ENCODE measurements at places on chromosomes 16 and 17.

GRCh38 chr17:15261802-15262290, 3.3 kb downstream of the PMP22 start:
- DNase-seq, result peak; percentile 44

DNA sequence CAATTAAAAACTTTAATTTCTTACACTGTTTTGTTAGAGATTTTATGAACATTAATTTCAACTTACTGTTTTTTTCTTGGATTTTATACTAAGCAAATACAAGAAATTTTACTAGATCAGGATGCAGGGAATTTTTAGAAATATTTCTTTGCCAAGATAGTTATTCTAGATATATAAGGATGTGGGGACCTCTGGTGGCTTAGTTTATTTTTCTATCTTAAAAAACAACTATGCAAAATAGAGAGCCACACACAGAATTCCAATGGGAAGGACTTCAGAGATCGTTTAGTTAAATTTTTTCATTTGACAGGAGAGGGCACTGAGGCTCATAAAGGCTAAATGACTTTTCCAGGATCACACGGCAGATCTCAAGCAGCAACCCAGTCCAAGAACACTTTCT, 23.0 kb upstream of the CAPNS2 start:
- DNase-seq, result peak; percentile 34

- DNase-seq, result peak; percentile 69
These were observed 87.8 kb upstream of the NOL11 start for GRCh38 chr17:67629971-67630320.

- no peak for DNase-seq
These were observed 237.3 kb upstream of the TNRC6C start for GRCh38 chr17:77720946-77721845.

DNA sequence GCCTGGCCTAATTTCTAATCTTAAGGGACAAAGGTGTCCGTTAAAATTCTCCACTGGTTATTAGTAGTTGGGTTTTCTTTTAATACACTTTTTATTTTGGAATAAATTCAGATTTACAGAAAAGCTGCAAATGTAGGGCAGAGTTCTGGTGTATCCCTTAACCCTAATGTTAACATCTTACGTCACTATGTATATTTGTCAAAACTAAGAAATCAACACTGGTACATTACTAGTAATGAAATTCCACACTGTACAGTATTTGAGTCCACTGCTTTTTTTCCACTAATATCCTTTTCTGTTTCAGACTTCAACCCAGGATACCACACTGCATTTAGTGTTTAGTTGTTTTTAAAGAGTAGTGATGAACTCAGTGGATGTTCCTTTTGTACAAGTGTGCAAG, 18.7 kb upstream of the KPNA2 start:
- no peak for DNase-seq

GRCh38 chr16:3876695-3877094, 3.8 kb downstream of the CREBBP start:
- DNase-seq, result peak; percentile 26

DNA sequence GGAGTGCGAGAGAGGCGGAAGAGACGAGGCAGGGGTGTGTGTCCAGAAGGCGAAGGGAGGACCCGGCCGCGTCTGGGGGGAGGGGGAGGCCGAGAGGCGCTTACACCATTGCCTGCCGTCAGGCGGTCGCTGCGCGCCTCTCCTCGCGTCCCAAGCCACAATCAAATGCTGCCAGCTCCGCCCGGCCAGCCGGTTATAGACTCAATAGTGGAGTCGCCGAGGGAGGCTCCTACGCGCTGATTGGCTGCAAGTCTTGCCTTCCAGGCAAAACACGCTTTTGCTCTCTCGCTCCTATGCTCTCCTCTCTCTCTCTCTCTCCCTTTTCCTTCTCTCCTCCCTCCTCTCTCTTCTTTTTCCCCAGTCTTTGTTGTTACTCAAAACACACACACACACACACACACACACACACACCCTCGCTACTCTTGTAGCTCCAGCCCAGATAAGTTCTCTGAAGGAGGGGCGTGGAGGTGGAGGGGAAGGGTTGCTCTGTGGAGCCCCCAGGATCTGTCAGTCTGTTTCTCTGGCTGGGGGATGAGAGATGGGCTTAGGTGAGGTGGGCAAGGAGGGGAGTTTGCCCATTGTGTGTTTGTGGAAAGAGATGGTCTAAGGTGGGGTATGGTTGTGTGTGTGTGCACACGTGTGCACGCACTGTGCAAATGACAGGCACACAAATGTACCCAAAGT, at the start of gene DLX3:
Gene DLX3, minus strand, starts transcription at position 170 of the 684 bp plus-strand sequence. CDS start 226 bp downstream, outside the sequence.
- peak; percentile 75 for DNase-seq

DNA sequence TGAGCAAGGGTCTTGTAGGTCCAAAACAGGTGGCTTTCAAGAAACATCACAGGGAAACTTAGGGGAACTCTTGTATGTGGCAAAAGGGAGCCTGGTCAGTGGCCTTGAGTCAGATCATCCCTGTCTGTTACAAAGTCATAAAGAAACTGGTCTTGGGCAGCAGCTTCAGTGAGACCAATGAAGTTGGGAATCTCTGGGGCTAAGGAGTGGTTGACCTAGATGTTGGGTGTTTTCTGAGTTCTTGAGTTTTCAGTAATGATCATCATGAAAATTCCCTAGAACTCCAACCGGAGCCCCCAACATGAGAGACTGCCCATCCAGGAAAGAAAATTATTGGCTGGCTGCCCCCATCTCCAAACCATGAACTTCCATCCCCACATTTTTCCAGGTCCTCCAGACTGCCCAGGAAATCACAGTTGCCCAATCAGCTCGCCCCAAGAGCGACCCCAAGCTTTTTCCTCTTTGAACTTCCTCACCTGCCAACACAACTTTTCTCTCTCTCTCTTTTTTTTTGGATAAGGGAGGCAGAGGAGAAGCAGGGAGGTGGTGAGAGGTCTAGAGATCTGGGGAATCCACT, 3.9 kb downstream of the CCR7 start:
- no peak for DNase-seq

DNA sequence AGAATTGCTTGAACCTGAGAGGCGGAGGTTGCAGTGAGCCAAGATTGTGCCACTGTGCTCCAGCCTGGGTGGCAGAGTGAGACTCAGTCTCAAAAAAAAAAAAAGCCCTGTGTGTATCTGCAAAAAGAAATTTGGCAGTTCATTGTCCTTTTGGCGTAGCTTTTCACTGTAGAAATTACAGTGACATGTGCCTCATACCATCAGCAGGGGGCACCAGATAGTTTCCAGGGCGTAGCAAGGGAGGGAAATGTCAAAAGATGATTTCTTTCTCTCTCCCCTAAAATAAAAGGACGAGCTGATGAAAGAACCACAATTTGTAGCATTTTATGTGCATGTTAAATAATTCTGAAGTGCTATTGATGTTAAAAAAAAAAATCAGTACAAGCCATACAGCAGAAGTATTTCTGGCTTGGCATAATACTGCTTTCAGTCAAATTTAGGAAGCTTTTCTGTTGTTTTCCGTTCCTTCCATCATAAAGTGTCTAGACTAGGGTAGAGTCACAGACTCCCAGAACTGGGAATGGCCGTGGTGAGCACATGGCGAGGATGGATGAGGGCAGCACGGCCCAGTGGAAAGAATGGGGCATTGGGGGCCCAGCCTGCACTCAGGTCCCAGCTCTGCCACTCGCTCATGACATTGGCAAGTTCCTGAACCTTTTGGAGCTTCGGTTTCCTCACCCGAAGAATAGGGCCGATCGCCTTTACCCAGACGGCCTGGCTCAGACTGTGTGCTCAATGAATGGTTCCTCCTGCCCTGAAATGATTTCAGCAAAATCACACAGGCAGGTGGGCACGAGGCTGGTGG, 59.8 kb upstream of the RPH3AL start:
- DNase-seq, result peak; percentile 58

GRCh38 chr16:3652373-3653195, 1.9 kb upstream of the DNASE1 start:
- DNase-seq, result no peak

- no peak for DNase-seq
These were observed 4.7 kb downstream of the C1QTNF1 start for GRCh38 chr17:79028496-79029326.

GRCh38 chr17:56142781-56143180, 10.5 kb upstream of the ANKFN1 start:
- no peak for DNase-seq

- DNase-seq, result no peak
These were observed 140.9 kb downstream of the PMP22 start for GRCh38 chr17:15124264-15124595.

DNA sequence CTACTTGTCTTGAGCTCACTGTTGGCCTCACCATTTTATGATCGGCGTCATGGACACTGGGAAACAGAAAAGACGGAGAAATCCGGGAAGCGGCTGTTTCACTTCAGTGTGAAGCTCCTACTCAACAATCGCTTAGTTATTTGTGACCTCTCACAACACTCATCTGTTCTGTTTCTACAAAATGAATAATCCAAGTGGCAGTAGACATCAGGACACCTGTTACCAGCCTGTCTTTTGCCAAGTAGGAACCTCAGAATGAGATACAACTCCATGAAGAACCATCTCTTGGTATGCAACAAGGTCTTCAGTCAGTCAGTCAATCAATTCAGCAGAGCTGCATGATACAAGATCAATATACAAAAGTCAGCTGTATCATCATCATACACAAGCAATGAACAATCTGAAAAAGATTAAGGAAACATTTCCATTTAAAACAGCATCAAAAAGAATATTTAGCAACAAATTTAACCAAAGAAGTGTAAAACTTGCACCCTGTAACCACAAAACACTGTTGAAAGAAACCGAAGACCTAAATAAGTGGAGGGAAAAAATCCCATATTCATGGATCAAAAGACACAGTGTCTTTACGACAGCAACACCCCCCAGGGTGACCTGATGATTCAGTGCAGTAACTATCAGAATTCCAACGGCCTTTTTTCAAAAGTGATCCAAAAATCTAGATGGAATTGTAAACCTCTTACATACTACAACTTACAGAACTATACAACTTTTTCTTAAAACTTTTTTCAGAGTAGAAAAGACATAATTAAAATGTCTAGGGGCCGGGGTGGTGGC, 63.4 kb downstream of the ANKRD11 start:
- DNase-seq, result peak; percentile 29

- no peak for DNase-seq
These were observed 70.5 kb downstream of the SOX9 start for GRCh38 chr17:72191356-72191755.

DNA sequence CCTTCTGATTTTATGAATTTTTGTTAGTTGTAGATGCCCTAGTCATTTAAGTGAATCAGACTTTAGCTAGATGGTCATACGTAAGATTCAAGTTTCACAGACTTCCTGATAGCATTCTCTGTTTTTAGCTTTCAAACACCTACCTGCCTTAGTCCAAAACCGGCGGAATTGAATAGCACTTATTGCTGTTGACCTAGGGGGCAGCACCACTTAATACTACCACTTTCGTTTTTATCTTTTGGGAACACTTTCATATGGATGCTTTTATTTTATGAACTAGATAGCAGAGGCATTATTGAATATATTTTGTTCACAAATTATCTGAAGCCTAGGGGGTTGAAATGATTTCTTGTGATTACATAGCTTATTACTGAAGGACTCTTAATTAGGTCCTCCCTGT, 31.5 kb downstream of the TADA2A start:
- no peak for DNase-seq

GRCh38 chr17:58630883-58631522, 60.8 kb downstream of the TEX14 start:
- DNase-seq, result no peak

- peak; percentile 50 for DNase-seq
These were observed 265.9 kb upstream of the SALL1 start for GRCh38 chr16:51416926-51417325.

DNA sequence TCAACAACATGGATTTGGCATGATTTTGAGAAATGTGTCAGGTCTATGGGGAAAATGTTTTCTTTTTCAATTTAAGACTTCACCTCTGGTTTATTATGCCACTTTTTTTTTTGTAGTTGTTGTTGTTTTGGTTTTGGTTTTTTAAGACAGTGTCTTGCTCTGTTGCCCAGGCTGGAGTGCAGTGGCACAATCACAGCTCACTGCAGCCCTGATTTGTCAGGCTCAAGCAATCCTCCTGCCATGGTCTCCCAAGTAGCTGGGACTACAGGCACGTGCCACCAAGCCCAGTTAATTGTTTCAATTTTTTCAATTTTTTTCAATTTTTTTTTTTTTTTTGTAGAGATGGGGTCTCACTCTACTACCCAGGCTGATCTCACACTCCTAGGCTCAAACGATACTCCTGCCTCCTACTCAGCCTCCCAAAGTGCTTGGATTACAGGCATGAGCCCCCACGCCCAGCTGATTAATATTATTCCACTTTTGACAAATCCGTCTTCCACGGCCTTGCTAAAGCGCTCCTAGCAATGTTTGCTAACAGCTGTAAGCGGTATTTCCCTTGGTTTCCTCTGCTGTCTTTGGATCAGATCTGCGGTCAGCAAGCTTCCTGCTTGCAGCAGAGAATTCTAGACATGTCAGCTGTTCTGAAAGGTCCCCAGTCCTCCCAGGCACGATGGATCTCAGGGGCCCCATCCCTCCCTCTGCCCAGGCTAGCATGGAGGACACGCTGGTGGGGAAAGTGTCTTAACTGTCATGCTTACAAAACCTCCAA, 7.0 kb upstream of the MILR1 start:
- peak; percentile 93 for DNase-seq

- DNase-seq, result no peak
These were observed 41.5 kb downstream of the NT5M start for GRCh38 chr17:17344507-17345293.

GRCh38 chr17:59362811-59363205, 31.4 kb downstream of the YPEL2 start:
- DNase-seq, result peak; percentile 48

GRCh38 chr16:87108941-87109340, 208.3 kb downstream of the C16orf95 start:
- DNase-seq, result peak; percentile 65

GRCh38 chr16:57192720-57193486, 6.8 kb downstream of the RSPRY1 start:
- peak; percentile 84 for DNase-seq

GRCh38 chr17:17648762-17649161, 32.5 kb upstream of the RAI1 start:
- DNase-seq, result no peak

All from iris pigment epithelial cell (primary cell).